ENCODE measurements at places on chromosomes 5 and 9. TPM values are rescaled to one million over a fixed set of nuclear protein-coding genes. Genes with fewer than 3 reads are reported as not detected.

GRCh38 chr5:12413585-12413984 lies 509.3 kb upstream of the CTNND2 start:
- DNase-seq = no peak

DNA sequence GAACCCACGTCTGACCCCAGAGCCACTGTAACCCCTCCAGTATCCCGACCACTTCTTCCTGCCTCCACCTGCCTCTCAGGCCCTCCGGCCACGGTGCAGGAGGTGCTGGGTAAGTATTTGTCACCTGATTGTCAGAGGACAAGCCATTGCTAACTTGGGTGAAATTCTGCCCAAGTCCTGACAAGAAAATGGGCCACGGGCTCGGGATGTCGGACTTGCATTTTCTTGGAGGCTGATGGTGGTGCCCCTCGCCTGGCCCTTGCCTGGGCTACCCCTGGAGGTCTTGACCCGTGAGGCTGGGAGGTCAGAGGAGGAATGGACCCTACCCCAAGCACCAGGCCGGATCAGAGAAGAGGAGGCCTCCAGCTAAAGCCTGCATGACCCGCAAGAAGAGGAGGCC lies 149.7 kb upstream of the COL5A1 start:
- no peak for DNase-seq

- DNase-seq = no peak
Measured at GRCh38 chr9:127066060-127066850, 56.2 kb downstream of the ANGPTL2 start.

DNA sequence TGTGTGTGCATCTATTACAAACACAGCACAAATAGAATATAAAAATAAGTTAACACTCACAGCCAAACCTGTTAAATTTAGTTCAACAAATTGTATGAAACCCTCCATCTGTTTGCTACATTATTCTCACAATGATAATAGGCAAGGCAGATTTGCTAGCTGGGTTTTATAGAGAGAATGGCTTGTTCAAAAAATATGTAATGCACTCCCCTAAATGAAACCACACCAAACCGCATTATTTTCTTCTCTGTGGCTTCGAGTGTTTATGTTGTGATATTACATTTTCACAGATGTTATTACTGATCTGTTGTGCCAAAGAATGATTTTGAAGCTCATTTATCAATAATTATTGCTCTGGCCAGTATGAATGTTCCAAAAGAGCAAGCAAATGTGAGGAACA lies 92.9 kb downstream of the SPATA31D1 start:
- no peak for DNase-seq

GRCh38 chr5:118996098-118996497 lies 7.8 kb upstream of the DTWD2 start:
- no peak for DNase-seq

DNA sequence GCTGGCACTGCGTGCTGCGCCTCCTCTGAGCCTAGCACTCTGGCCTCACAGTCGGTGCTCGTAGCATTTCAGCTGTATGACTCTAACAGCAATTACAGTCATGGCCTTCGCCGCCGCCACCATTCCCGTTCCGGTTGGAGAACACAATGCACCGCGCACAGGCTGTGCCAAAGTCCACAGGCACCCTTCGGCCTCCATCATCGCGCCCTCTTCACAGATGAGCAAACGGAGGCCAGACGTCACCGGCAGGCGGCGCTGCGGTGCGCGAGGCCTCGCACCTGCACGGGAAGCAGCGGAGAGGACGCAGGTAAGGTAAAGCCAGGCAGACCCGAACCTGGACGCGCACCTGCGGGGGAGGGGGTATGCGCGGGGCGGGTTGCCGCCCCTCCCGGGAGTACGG lies 128.9 kb downstream of the BARX1 start:
- no peak for DNase-seq

DNA sequence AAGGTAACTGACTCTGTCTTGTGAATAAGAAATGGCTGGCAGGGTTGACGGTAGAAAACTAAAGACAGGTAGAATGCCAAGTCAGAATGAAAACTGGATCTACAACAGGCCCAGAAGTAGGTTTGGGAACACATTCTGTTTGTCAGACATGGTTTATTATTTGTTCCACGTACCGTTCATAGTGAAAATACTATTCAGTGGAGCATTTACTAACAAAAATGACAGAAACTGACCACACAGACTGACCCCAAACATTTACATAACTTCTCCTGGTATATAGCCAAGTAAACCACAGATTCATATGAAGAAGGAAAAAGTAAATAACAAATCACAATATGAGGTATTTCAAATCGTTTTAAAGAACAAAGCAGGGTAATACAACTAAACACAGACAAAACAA lies 73.7 kb downstream of the SLC38A9 start:
- DNase-seq = no peak

- DNase-seq = no peak
Measured at GRCh38 chr9:95778957-95779356, 96.5 kb upstream of the ERCC6L2 start.

- DNase-seq = no peak
Measured at GRCh38 chr9:4620057-4620765, 41.9 kb upstream of the PLPP6 start.

DNA sequence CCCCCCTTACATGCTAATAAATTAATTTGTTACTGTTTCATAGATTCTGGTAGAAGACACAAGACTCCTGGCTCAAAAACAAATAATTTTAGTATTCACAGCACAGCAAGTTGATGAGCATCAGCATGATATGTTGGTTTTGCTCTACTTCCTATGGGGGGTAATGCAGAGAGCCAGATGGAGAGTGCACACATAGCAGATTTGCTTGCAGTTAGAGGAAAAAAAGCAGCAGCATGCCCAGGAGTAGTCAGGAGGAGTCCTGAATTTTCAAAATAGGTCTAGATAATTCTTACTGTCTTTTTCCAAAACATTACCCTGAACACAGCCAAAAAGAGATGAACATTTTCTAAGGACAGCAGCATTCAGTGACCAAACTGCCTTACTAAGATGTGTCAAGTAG lies 261.3 kb downstream of the COX7C start:
- no peak for DNase-seq

DNA sequence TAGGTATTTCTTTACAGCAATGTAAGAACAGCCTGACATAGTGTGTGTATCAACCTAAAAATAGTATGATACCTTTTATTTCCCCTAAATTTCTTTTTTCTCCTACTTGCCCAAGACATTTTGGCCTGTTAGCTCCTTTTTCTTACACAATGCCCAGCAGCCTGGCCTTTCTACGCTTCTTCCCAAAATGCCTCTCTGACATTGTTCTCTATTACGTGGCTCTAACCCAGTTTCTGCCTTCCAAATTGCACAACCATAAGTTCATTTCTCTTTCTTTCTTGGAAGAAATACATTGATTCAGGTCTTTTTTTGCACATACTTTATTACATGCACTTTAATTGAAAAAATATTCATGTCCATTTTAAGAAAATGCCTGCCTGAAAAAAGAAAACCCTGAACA lies 408.2 kb downstream of the PRR16 start:
- DNase-seq = no peak

DNA sequence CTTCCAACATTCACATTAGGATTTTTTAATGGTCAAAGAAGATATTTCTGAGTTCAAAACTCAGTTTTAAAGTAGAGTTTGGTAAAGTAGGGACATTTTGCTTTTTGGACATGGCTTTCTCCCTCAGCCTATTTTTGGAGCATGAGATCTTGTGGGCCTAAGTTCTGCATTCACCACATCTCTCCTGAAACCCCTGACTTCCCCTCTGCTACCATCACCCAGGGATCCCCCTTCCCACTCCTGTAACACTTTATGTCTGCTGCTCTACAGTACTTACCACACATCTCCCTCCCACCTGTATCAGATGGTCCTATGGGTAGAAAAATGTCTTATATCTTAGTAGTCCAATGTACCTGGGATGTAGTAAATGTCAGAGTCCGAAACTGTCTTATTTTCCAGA lies 48.2 kb upstream of the JAK2 start:
- no peak for DNase-seq

DNA sequence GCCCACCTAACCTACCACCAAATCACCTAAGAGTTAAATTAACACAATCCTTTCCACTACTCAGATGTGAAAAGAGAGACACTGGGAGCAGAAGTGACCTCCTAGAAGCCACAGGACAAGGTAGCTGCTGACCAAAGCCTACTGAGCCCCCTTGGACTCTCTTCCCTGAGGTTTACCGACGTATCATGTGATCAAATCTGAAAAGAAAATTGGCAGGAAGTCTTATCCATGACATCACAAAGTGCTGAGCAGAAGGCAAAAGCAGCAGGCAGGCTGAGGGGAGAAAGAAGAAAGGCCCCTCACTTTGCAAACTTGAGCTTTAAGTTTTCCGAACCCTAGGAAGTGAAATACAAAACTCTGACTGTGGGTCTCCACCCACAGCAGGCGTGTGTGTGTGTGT lies 11.1 kb downstream of the PRELID2 start:
- no peak for DNase-seq

GRCh38 chr5:143648696-143649095 lies 163.3 kb upstream of the HMHB1 start:
- DNase-seq = no peak

- DNase-seq = peak; percentile 97
Measured at GRCh38 chr5:129852747-129853352, 51.4 kb upstream of the CHSY3 start.

DNA sequence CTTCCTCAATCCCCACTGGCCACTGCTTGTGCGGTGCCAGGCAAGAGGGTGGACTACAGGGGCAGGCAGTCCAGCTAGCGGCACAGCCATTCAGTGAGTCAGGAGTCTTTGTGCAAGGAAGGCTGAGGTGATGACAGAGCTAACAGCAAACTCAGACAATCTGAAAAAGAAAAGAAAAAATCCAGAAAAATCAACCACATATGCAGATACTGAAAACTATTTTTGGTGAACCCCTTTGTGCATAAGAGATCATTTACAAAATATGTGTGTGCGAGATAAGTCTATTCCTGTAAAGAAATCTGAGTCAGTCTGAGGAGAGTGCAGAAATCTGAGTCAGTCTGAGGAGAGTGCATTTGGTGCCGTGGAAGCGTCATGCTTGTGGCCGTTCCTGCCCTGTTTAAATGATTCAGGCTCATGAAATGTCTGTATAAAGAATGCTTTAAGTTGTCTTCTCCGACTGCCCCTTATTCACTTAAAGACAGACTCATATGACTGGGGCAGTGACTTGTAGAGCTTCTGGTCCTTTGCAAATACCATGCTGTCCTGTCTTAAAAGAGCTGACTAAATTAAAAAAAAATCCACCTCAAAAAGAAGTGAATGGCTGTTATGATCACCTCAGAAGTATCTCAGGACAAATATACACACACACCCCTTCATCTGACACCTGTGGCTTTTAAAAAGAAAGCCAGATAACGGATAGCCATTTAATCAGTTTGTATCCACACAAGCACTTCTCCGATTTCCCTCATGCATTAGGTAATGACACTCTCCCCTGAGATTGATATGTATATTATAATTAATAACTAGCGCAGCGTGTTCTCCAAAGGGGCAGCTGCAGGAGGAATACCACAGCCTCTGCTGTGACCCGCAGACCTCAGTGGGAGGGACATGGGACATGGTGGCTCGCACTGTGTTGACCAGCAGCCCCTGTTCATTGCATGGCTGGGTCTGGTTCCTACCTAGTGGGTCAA lies 47.3 kb downstream of the TRIO start:
- DNase-seq = no peak

DNA sequence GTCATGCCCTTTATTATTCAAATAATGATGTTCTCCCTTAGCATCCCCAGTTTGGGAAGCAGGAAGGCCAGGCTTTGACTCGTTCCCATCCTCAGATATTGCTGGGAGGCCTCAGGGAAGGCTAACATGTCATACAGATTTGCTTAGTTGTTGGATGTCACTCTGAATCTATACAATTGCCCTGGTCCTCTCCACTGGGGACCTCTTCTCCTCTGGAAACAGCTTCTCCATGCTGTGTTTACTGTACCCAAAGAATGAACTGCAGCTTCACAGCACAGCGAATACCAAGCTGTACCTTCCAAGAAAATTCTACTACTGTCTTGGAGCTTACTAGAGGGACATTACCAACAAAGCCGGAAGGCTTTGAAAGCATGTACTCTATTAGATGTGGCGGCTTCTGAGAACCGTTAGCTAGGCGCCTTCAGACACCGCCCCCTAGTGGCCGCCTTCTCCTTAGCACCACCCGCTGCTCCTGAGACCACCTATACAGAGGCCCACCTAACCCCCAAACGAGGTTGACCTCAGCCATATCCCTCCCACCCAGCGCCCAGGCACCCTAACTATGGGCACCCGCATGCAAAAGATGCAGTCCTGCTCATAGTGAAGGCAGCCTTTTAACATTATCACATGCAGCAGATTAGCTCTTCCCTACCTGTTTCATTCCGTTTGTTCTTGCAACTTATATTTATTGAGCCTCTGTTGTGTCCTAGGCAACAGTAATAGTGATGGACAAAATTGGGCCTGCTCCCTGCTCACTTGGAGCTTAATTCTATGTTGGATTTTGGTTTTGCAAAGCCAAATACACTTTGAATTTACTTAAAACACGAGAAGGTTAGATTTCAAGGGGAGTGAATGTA lies 34.9 kb upstream of the FOXI1 start:
- DNase-seq = no peak

DNA sequence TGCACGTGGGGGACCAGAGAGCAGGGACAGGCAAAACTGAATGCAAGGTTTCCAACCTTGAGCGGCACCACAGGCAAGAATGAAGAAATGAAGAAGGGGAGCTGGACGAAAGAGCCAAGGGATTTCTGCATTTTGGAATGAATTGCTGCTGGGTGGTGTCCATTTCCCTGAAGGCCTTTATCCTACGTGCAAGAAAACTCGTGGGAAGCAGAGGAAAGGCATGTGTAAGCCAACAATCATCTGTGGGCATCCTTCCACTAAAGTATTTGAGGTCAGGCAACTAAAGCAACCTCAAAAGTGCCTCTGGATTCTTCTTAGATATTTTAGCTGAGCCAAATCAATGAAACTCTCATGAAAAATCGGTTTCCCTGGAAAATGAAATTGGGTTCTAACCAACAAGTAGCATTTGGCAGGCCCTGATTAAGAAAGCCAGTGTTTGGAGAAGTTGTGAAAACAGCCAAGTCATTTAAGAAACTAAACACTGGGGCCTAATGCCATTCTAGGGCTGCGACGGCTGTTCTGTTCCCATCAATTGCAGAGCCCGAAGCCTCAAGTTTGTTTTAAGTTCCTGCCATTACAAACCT lies 4.7 kb upstream of the TGFBI start:
- no peak for DNase-seq

DNA sequence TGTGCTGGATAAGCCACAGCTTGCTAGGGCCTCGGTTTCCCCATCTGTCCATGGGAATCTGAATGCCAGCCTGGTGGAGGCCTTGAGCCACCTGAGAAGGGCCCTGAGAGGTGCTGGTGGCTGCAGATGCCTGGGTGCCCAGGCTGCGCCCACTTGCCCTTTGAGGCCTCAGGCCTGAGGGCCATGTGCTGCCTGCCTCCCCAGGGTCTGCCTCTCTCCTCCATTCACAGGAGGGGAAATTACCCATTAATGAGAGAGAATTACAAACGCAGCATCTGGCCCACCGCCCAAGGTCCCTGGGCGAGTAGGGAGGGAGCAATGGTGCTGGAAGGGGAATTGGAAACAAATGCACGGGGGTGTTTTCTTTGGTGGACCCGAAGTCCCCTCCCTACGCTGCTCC lies 59.6 kb downstream of the BARX1 start:
- no peak for DNase-seq

TTC16 gene
- not detected for total RNA-seq

AQP7 gene
- total RNA-seq = 137 TPM

RNF180 gene
- 9.8 TPM for total RNA-seq

ANP32B gene
- 49.0 TPM for total RNA-seq

MARVELD2 gene
- 1.9 TPM for total RNA-seq

PFN3 gene
- total RNA-seq = not detected

GKAP1 gene
- 5.0 TPM for total RNA-seq

KIF20A gene
- 0.37 TPM for total RNA-seq

PAPPA gene
- total RNA-seq = 35.3 TPM

TAS2R1 gene
- total RNA-seq = not detected

NMUR2 gene
- not detected for total RNA-seq

SLC28A3 gene
- 19.3 TPM for total RNA-seq

Measured in omental fat pad (tissue), 4 donors.